ENCODE measurements at places on chromosomes 6 and 20. TPM values are rescaled to one million over a fixed set of nuclear protein-coding genes. Genes with fewer than 3 reads are reported as not detected.

- no peak for DNase-seq
Observed at GRCh38 chr6:150719831-150720230, 120.1 kb downstream of the PLEKHG1 start.

The TMEM74B gene
- 0.38 TPM for total RNA-seq

The PRRC2A gene
- 109 TPM for total RNA-seq

GRCh38 chr20:26243731-26244130, 547.1 kb upstream of the ZNF337 start:
- no peak for DNase-seq

The CALHM5 gene
- 0.72 TPM for total RNA-seq

The TMEM14B gene
- total RNA-seq: 60.8 TPM

The RSPH4A gene
- total RNA-seq: 0.14 TPM

DNA sequence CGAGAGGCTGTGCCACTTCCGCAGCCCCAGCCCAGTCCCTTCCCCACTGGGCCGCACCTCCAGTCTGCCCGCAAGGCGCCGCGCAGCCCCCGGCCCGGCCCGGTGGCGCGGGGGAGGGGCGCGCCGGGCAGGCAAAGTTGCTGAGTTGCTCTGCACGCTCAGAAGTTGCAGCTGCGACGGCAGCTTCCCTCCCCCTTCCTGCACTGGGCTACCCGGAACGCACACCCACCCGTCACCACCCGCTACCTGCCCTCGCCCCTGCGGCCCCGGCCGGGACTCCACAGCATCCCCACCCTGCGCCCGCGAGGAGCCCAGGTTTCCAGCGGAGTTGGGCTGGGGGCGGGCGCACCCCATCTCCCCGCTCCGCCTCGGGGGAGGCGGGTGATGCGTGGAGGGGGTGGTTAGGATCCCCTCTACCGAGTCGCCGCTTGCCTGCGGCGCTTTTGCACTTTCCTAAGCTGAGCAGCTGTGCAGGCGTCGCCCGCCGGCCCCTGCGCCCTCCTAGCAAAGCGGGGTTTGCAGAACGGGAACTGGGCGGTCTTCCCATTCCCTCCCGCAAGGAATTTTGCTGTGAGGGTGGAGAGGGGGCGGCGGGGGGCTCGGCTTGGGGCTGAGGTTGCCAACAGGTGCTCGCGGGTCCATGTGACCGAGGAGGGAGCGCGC, 55.9 kb upstream of the RREB1 start:
- DNase-seq: peak; percentile 71

DNA sequence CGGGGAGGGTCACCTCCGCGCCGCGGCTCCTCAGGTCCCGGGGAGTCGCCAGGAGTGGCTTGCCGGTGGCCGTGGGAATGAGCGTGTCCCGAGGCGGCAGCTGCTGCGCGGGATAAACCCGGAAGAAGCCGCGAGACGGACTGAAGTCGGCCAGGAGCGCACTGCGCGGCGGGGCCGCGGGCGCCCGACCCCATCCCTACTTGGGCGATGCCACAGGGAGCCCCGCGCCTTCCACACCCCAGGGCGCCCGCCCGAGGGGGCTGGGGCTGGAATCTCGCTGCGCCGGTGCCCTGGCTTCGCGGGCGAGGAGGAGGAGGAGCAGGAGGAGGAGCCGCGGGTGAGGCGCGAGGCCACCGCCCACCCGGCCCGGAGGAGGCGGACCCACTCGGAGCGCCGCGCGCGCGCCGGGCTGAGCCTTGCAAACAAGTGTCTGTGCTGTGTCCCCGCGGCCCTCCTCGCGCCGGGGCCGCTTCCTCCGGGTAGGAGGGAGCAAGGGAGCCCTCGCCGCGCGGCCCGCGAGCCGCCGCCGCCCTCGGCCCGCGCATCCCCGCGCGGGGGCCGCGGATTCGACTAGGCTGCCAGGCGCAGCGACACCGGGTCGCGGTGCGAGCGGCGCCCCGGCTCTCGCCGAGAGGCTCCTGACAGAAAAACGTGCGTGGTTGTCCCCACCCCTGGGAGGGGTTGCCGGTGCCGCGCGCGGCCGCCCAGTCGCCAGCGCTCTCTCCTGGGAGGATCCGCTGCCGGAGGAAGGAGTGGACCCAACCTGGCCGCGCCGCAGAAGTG, at the start of gene ZDHHC14:
Gene ZDHHC14, plus strand, starts transcription at position 412 of the 783 bp plus-strand sequence.
- peak; percentile 95 for DNase-seq

The BMP5 gene
- 1.6 TPM for total RNA-seq

DNA sequence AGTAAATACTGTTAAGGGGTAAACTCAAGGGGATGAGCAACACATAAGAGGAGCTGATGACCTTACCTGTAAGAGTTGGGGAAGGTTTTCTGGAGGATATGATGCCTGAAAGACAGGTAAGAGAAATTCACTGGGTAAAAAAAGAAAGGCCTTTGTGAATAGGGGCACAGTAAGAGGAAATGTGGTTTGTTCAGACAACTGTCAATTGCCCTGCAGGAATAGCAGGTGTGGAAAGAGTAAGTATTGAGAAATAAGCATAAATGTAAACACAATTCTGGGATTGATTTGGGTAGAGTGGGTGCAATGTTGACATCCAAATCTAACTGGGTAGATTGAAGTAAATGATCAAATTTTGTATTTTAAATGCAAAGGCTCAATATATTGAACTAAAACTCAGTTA, 670.0 kb downstream of the DHX35 start:
- no peak for DNase-seq

The WFDC12 gene
- total RNA-seq: not detected

The PTPN1 gene
- 33.4 TPM for total RNA-seq

DNA sequence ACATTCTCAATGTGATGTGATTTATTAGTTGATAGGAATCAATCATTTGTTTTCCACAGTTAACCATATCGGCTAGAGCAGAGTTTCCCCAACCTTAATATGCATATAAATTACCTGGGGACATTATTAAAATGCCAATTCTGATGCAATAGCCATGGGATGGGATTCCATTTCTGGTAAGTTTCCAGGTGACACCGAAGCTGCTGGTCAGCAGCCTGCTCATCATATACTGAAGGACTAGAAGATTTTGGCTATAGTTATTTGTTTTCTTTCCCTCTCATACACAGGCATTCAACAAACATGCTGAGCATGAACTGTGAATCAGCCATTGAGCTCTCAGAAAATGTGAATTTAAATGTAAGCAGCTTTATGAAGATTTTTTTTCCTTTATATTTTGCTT, 35.8 kb downstream of the FBXO5 start:
- DNase-seq: no peak

DNA sequence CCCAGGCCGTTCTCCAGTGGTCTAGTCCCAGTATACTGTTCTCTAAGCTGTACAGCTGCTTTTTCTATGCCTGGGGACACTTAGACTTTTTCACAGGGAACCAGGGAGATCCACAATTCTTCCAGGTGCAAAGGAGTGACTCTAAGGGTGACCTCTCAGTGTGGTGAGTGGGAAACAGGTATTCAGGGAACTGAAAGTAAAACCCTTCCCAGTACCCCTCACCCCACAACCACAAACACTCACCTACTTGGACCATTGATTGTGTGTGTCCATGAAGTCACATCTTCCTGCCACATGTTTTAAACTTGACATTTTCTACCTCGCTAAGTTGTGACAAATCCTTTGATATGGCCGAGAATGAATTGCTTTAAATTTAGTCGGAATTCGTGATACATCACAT, 183.6 kb downstream of the CLIC5 start:
- no peak for DNase-seq

The NRSN1 gene
- total RNA-seq: 2.4 TPM

GRCh38 chr6:7106215-7106751, 1.5 kb upstream of the RREB1 start:
- no peak for DNase-seq

- DNase-seq: no peak
Observed at GRCh38 chr6:88499436-88499835, 333.3 kb upstream of the CNR1 start.

The TMEM244 gene
- not detected for total RNA-seq

- no peak for DNase-seq
Observed at GRCh38 chr20:49818816-49819215, 6.2 kb downstream of the SLC9A8 start.

The OPRM1 gene
- total RNA-seq: 0.57 TPM

DNA sequence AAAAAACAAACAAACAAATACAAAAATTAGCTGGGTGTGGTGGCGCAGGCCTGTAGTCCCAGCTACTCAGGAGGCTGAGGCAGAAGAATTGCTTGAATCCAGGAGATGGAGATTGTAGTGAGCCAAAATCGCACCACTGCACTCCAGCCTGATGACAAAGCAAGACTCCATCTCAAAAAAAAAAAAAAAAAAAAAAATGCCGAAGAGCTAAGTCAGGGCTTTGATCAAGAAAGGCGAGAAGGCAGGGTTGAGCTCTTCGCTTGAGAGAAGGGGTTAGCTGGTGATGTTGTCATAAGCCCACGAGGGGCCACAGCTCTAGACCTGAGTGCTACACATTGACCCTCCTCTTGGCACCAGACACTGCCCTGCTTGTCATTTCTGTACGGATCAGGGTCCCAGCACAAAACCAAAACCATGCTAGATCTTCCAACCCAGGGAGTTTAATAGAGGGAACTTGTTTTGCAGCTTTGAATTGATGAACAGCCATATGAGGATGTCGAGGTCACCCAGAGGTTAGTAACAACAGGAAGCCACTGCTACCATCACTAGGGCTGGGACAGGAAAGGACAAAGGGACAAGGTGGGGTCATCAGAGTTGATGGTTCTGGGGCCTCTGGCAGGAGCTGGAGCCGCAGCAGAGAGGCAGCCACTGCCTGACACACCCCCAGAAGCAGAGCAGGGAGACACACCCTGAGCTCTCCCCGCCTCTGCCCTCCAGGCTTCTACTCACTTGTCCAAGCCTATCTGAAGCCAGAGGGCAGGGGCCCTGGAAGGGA, 122.7 kb downstream of the SNX5 start:
- peak; percentile 74 for DNase-seq

The TRIM26 gene
- 52.6 TPM for total RNA-seq

The TSBP1 gene
- not detected for total RNA-seq

GRCh38 chr6:164163239-164163638, 748.7 kb downstream of the QKI start:
- DNase-seq: no peak

The EPHA7 gene
- 126 TPM for total RNA-seq

DNA sequence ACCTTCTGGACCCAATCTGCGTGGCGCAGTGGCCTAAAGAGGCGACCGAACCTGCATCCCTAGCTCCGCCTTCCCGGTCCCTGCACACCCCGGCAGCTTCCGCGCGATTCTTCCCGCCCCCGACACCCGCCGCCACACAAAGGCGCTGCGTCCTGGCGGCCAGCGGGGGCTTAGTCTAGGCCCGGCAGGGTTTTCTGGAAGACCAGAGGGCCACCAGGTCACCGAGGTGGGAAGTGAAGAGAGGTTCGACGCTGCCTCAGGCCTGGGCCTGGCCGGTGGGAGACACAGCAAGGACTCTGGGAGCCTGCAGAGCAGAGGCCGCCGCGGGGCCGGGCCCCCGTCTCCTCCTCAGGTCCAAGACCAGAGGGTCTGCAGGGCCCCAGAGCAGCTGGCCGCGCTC, 154.9 kb downstream of the OR2B2 start:
- DNase-seq: peak; percentile 68

- DNase-seq: no peak
Observed at GRCh38 chr6:29667158-29667557, 10.3 kb downstream of the MOG start.

The HM13 gene
- 95.6 TPM for total RNA-seq

- peak; percentile 53 for DNase-seq
Observed at GRCh38 chr6:2765896-2766766, 938 bp downstream of the WRNIP1 start.

The PDRG1 gene
- total RNA-seq: 9.9 TPM

The HLA-DQB1 gene
- total RNA-seq: 14.9 TPM

DNA sequence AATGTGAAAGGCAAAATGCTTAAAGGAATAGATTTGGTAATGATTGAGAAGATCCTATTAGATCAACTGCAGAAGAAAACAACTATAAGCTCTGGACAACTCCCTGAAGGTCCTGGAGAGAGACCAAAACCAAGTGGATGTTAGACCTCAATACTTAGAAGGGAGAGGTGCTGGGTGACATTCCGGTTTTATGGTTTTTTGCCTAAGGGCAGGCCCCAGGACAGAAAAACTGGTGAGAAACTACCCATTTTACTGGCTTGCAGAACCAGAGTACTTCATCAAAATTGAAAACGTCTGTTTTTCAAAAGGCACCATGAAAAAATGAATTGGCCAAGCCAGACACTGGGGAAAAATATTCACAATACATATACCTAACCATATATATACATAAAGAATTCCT, 26.3 kb downstream of the SAMHD1 start:
- no peak for DNase-seq

DNA sequence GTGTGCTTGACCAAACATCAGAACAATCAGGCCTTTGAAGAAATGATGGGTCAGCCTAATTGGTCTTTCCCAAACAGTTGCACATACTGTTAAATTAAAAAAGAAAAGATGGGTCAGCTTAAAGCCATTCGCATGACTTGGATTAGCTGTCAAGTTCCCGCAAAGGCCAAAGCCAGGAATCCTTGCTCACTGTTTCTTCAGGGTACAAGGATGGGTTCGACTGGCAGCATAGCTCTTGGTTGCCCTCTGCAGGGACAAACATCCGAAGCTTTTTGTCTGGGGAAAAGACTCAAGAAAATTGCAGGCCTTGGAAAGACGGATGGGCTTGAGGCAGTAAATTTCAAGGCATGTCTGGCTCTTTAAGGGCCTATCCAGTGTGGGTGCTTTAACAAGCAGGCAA, 168.0 kb downstream of the HDGFL1 start:
- peak; percentile 42 for DNase-seq

GRCh38 chr6:134029495-134030455, 22.6 kb downstream of the SLC2A12 start:
- DNase-seq: no peak

GRCh38 chr20:25738198-25738597, 41.5 kb upstream of the ZNF337 start:
- no peak for DNase-seq

GRCh38 chr20:17320456-17320855, 93.6 kb downstream of the PCSK2 start:
- DNase-seq: no peak

GRCh38 chr20:2914160-2914559, 40.9 kb downstream of the PTPRA start:
- DNase-seq: no peak

GRCh38 chr20:57568088-57568896, 7.4 kb downstream of the PCK1 start:
- DNase-seq: no peak

DNA sequence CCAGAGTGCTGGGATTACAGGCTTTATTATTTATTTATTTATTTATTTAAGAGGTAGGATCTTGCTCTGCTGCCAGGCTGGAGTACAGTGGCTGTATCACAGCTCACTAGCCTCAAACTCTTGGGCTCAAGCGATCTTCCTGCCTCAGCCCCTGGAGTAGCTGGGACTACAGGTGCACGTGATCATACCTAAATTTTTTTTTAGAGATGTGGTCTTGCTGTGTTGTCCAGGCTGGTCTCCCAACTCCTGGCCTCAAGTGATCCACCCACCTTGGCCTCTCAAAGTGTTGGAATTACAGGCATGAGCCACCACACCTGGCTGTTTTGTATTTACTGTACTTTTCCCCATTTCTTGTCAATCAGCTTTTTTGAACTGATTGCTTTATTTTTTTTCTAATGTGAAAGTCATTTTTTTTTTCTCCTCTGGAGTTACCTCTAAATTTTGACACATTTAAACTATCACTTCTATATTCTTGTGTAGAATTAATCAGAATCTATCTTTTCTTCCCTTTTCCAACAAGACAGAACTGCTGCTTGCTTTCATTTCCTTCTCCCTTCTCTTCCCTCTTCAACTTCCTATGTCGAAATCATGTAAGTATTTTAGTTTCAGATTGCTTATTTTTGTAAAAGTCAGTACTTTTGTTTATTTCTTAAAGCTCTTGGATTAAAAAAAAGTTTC, 12.0 kb downstream of the PANK2 start:
- DNase-seq: no peak

The RIPPLY2 gene
- not detected for total RNA-seq

The C20orf204 gene
- 1.7 TPM for total RNA-seq

GRCh38 chr20:62500237-62500864, 24.6 kb upstream of the GATA5 start:
- peak; percentile 85 for DNase-seq

Data from mucosa of descending colon (tissue), 3 donors.